ENCODE measurements at places on chromosomes 7 and 10. TPM values are rescaled to one million over a fixed set of nuclear protein-coding genes. Genes with fewer than 3 reads are reported as not detected.
A peak's percentile ranks its signal among the peaks of the same experiment; 100 is the strongest.

DNA sequence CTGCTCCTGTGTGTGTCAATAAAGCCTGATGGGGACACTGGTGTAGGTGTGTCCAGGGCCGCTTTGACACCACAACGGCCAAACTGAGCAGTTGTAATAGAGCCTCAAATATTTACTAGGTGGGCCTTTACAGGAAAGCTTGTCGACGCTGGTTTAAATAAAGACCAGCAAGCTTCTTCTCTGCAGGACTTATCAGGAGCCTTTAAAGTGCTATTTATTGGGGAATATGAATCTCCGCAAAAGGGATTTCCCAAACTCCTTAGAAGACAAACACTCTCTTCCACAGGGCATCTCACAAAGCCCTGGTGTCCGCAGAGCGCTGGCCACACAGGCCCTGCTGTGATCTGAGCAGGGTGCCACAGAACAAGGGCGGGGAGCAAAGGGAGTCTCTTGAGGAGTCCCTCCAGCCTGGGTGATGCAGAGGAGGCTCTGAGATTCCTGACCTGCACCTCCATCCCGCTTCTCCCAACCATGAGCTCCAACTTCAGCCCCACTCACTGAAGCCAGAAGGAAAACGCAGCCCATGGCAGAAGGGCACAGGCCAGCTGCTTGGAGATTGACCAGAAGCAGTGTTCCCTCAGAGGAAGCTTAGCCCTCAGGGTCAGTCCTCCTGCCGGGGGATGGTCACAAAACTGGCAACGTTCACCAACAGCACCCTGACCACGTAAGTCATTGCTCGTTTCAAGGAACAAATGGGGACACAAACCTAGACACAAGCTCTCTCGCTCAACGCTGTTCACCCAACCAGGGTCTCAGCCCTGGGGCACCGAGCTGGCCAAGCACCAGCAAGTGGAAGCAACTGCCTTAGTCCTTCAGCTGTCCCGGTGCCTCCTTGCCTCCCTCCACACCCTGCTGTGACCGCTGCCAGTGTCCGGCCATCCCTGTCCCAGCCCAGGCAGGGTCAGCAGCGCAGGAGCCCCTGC lies 129.5 kb downstream of the OAT start:
- peaks cover 19% of the 10 kb centered on the region for H3K4me1 ChIP-seq
- no peak overlapping the region for H3K27ac ChIP-seq
- no peak overlapping the region for H3K4me3 ChIP-seq
- H3K27me3 ChIP-seq: no peaks in the 10 kb centered on the region
- no peaks in the 10 kb centered on the region for H3K36me3 ChIP-seq

GRCh38 chr10:50470345-50470744 lies 153.4 kb downstream of the SGMS1 start:
- no peak for DNase-seq
- H3K27ac ChIP-seq: no peak overlapping the region
- no peaks in the 10 kb centered on the region for H3K27me3 ChIP-seq
- no peak overlapping the region for H3K4me3 ChIP-seq
- H3K4me1 ChIP-seq: peaks cover 42% of the 10 kb centered on the region
- H3K36me3 ChIP-seq: peaks cover 13% of the 10 kb centered on the region

DNA sequence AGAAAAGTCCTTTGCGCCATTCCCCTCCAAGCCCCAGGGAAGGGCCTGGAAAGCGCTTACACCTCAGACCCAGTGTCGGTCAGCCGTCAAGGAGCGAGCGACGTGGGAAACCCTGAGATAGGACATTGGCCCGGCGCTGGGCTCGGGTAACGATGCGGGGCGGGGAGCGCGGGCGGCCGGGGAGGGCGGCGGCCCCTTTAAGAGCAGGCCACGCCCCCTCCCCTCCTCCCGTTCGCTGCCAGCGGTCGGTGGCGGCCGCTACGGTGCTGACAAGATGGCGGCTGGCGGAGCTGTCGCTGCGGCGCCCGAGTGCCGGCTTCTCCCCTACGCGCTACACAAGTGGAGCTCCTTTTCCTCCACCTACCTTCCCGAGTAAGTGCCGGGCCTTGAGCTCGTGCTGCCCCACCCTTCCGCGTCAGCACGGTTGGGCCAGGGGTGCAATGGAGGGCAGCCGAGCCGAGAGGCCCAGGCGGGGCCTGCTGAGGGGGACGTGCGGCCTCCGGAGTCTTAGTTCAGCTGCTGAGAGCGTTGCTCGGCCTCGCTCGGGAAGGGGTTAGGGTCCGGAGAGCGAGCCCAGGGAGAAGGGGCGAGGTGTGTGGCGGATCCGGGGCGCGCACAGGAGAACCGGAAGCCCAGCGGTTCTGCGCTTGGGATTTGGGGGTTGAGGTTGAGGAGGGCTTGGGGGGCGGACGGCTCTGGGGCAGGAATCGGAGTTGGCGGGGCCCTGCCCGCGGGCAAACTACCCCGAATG lies at the start of gene MKLN1:
Gene MKLN1, plus strand, starts transcription at position 251 of the 751 bp plus-strand sequence. Its CDS starts 24 bp downstream, at position 275.
- H3K27ac ChIP-seq: peak within 1 kb of the TSS; percentile 95
- DNase-seq: peak; percentile 85
- peaks cover 57% of the 10 kb centered on the region for H3K4me1 ChIP-seq
- H3K27me3 ChIP-seq: no peaks in the 10 kb centered on the region

- H3K4me3 ChIP-seq: no peak overlapping the region
- H3K4me1 ChIP-seq: no peaks in the 10 kb centered on the region
- no peak for DNase-seq
- H3K27ac ChIP-seq: no peak overlapping the region
Observed at GRCh38 chr10:75464478-75465449, 33.3 kb downstream of the LRMDA start.

The ARHGAP21 gene
- 20.8 TPM for total RNA-seq

The RNF148 gene
- total RNA-seq: not detected

DNA sequence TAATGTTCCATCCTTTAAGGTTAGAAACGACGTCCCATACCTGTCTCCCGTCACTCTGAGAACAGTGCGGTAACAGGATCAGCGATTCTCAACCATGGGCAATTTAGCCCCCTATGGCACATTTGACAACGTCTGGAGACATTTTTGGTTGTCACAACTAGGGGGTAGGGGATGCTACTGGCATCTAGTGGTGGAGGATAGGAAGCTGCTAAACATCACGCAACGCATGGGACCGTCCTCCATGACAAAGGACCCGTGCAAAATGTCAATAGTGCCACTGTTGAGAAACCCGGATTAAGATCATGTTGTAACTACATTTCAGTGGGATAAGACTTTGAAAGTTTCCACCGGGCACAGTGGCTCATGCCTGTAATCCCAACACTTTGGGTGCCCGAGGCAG lies 5.0 kb upstream of the PAXIP1 start:
- H3K36me3 ChIP-seq: peaks cover 11% of the 10 kb centered on the region
- no peak overlapping the region for H3K27ac ChIP-seq
- peaks cover 14% of the 10 kb centered on the region for H3K4me1 ChIP-seq
- H3K4me3 ChIP-seq: no peak overlapping the region
- no peaks in the 10 kb centered on the region for H3K27me3 ChIP-seq
- no peak for DNase-seq

GRCh38 chr7:74332373-74333176 lies 43.4 kb downstream of the CLIP2 start:
- H3K27ac ChIP-seq: no peak overlapping the region
- DNase-seq: no peak
- H3K4me1 ChIP-seq: peaks cover 5% of the 10 kb centered on the region
- peaks cover 20% of the 10 kb centered on the region for H3K36me3 ChIP-seq
- H3K4me3 ChIP-seq: no peak overlapping the region
- no peaks in the 10 kb centered on the region for H3K27me3 ChIP-seq

GRCh38 chr10:110803830-110804338 lies 67.8 kb upstream of the PDCD4 start:
- H3K36me3 ChIP-seq: no peaks in the 10 kb centered on the region
- peak overlapping the region; percentile 54 for H3K27ac ChIP-seq
- H3K4me3 ChIP-seq: no peak overlapping the region
- DNase-seq: peak; percentile 29
- H3K27me3 ChIP-seq: no peaks in the 10 kb centered on the region

DNA sequence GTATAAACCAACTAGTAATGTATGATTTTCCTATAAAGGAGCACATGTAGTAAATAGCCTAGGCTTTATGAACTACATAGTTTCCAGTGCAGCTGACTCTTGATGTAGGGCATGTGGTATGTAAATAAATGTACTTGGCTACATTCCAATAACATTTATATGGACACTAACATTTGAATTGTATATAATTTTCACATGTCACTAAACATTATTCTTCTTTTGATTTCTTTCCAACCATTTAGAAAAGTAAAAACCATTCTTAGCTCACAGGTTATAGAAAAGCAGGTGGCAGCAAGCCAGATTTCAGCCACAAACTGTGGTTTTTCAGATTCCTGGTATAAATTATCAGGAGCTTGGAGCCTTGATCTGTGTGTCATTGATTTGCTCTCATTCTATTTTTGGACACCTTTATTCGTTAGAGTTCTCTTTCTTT lies 1182.0 kb downstream of the CNTNAP2 start:
- H3K27me3 ChIP-seq: no peaks in the 10 kb centered on the region
- no peak overlapping the region for H3K4me3 ChIP-seq
- H3K4me1 ChIP-seq: no peaks in the 10 kb centered on the region
- H3K36me3 ChIP-seq: no peaks in the 10 kb centered on the region

- no peak overlapping the region for H3K27ac ChIP-seq
- no peaks in the 10 kb centered on the region for H3K4me1 ChIP-seq
- peaks cover 19% of the 10 kb centered on the region for H3K27me3 ChIP-seq
- H3K4me3 ChIP-seq: no peak overlapping the region
Observed at GRCh38 chr10:111119637-111120036, 42.8 kb downstream of the ADRA2A start.

The HOXA9 gene
- not detected for total RNA-seq

DNA sequence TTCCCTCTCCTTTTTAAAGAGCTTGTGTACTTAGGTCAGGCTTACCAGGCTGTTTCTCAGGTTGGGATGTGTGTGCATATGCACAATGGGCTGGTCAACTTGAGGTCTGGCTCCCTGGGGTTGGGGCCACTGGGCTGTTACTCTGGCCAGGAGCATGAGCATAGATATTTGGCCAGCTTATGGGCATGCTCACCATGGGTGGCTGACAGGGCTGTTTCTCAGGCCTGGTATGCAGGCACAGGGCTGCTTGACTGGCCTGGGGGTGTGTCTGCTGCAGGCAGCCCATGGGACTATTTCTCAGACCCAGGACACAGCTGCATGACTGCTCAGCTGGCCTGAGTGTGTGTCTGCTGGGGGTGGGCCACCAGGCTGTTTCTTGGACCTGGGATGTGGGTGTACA lies 34.6 kb downstream of the SCART1 start:
- H3K4me3 ChIP-seq: no peak overlapping the region
- no peak overlapping the region for H3K27ac ChIP-seq
- H3K36me3 ChIP-seq: peaks cover 14% of the 10 kb centered on the region
- H3K4me1 ChIP-seq: no peaks in the 10 kb centered on the region
- no peak for DNase-seq

DNA sequence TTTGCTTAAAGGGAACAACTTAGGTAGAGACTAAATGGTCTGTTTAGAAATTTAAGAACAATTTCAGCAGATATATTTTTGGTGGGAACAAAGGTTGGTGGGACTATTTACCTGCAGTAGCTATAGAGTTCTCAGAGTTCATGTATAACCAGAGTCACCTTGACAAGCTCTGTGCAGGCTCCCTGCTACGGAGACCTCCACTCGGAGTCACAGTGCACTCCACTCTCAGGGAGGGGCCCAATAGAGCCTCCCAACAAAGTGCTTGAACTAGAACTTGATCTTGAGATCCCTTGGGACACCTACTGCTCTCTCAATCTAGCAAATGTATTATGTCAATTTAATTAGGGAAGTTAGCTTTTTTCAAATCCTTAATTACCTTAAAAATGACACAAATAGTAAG lies 2.3 kb downstream of the MYPN start:
- H3K27me3 ChIP-seq: peaks cover 6% of the 10 kb centered on the region
- no peak overlapping the region for H3K4me3 ChIP-seq
- H3K4me1 ChIP-seq: no peaks in the 10 kb centered on the region

GRCh38 chr10:132637477-132638129 lies 100.0 kb downstream of the INPP5A start:
- H3K27me3 ChIP-seq: no peaks in the 10 kb centered on the region
- peak overlapping the region; percentile 1 for H3K27ac ChIP-seq
- H3K36me3 ChIP-seq: peaks cover 7% of the 10 kb centered on the region
- peaks cover 36% of the 10 kb centered on the region for H3K4me1 ChIP-seq
- DNase-seq: peak; percentile 14
- peak overlapping the region; percentile 59 for H3K4me3 ChIP-seq

- no peaks in the 10 kb centered on the region for H3K36me3 ChIP-seq
- no peak overlapping the region for H3K4me3 ChIP-seq
- DNase-seq: no peak
Observed at GRCh38 chr10:81116990-81117389, 579.3 kb downstream of the SH2D4B start.

DNA sequence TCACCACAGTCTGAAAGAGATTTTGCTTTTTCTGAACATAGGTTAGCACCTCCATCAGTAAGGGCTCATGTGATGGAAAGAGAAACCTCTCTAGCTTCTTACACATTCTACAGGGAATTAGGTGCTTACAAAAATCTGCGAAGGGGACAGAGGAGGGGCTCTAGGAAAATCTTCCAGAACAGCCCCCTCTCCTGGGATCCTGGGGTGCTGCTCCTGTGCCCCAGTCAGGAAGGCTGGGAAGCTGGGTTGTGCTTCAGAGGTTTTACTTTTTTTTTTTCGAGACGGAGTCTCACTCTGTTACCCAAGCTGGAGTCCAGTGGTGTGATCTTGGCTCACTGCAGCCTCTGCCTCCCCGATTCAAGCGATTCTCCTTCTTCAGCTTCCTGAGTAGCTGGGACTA lies 7.5 kb upstream of the FAM171A1 start:
- no peaks in the 10 kb centered on the region for H3K4me1 ChIP-seq
- H3K27ac ChIP-seq: no peak overlapping the region
- no peak for DNase-seq

Measured in activated B cell treated with CpG ODN at 0.5 μM for 24 hours (primary cell).